Activated CD4-positive, alpha-beta T cell treated with anti-CD3 and anti-CD28 coated beads for 48 hours (primary cell): ENCODE measurements at places on chromosomes 11 and 22.

DNA sequence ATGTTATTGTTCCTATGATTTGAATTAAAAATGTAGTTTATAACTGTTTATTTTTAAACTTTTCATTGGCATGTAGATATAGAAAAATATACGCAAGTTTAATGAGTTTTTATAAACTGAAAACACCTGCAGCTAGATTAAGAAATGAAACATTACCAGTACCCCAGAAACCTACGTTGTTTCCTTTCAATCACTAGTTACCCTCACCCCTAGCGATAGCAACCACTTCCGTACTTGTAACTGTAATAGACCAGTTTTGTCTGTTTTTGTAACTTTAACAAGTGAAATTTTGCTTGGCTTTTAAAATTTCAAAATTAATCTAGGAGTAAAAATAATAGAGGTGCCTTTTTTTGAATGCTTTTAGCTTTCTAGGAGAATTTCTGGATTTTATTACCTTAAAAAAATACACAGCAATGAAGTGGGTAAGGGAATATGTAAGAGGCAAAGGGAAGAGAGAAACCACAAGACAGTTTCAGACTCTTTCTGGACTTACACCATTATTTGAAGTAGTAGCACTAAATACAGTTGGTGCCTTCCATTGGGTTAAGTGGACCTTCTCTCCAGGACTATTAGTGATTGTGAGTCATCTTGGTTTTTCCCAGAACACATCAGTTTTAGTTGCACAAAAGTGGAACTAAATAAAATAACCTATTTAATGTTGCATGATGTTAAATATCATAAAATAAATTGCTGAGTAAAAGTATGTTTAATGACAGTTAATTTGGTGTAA is 18.7 kb upstream of the NAT10 start:
- no peak for DNase-seq

GRCh38 chr11:27902981-27903624 is 202.8 kb upstream of the BDNF start:
- DNase-seq = no peak

DNA sequence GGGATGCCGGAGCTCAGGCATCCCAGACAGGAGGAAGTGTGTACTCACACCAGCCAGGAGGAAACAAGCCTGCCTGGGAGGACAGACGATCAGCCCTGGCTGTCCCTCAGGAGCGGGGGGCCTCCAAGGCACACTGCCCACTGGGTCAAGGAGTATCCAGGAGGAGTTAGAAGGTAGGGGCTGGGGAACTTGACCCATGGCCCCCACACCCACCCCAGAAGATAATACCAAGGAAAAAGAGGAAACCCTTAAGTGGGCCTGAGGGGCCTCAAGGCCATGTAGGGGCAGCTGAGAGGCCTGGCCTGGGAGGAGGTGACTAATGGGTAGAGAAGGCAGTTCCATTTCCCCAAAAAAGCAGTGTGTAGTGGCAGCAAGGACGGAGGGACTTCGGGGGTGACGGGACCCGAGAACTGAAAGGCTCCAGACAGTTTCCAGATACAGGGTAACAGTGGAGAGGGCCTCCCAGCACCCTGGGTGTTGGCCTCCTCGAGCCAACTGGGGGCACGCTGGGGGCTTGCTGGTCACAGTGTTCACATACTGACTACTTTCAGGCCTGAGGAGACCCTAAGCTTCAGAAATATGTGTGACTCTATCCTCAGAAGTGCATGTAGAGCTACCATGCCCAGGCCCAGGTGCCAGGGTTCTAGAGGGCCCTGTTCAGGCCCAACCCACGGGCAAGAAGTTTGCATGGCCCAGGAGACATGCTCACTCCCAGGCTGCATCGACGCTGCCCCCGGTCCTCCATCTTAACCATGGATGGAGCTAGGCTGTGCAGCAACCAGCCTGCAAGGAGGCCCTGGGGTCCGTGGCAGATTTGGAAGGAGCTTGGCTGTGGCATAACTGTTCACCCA is 75.7 kb upstream of the PITPNB start:
- no peak for DNase-seq

- no peak for DNase-seq
Measured at GRCh38 chr11:2737866-2738265, 38.1 kb upstream of the KCNQ1OT1 start.

GRCh38 chr22:37241351-37242142 is 2.5 kb downstream of the RAC2 start:
- DNase-seq = peak; percentile 68

DNA sequence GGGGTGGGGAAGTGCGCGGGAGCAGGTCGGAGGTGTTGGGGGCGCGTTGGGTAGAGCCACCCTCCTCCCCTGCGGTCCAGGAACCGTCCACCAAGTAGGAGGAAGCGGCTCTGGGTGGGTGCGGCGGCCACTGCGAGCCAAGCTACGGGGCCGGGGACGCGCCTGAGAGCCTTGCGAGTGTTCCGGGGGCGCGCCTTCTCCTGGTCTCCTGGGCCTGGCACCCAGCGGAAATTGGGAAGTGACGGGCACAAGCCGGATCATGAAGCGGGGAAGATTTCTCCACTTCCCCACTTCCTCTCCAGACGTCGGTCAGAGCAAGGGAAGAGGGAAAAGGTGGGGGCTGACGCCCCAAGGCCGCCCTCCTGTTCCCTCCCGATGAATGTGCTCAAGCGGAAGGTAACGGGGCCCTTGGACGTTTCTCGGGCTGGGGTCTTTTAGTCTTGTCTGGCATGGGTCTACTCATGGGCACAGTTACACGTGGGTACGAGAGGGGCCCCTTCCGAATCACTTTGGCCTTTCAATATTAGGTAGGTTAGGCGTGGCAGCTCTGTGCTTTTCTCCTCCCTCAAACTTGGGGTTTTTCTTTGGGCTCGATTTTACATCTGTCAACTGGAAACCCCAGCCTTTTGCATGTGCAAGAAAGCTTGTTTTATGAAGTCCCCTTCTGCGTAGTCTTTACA is 865 bp downstream of the RBM14 start:
- DNase-seq = no peak

DNA sequence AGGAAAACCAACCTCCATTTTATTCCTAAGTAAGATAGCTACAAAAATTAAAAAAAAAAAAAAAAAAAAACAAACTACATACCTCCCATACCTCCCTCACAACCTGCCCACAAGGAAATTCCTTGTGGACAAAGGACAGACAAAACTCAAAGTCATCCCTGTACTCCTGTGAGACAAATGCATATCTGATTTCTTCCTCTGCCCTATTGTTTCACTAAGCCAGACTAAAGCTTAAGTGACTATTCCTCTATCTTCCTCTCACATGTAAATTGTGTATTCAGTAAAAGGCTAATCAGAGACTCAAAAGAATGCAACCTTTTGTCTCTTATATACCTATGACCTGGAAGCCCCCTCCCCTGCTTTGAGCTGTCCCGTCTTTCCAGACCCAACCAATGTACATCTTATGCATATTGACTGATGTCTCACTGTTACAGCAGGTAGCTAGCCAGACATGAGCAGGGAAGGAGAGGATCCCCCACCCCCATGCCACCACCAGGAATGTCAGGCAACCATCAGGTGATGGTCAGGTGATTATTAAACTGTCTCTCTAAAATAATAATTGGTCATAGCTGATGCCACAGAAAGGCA is 289.4 kb downstream of the SBF2 start:
- no peak for DNase-seq

DNA sequence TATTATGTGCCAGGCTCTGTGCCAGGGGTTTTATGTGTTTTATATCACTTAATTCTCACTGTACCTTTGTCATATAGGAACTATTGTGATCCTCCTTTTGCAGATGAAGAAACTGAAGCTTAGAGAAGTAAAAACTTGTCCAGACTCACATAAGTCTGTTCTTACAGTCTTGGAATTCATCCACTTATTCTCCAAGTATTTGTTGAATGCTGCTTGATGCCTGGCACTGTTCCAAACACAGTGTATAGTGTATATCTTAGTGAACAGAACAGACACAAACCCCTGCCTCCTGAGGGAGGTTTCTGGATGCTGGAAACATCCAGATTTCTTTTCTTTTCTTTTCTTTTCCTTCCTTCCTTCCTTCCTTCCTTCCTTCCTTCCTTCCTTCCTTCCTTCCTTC is 29.0 kb upstream of the FGF3 start:
- DNase-seq = no peak

DNA sequence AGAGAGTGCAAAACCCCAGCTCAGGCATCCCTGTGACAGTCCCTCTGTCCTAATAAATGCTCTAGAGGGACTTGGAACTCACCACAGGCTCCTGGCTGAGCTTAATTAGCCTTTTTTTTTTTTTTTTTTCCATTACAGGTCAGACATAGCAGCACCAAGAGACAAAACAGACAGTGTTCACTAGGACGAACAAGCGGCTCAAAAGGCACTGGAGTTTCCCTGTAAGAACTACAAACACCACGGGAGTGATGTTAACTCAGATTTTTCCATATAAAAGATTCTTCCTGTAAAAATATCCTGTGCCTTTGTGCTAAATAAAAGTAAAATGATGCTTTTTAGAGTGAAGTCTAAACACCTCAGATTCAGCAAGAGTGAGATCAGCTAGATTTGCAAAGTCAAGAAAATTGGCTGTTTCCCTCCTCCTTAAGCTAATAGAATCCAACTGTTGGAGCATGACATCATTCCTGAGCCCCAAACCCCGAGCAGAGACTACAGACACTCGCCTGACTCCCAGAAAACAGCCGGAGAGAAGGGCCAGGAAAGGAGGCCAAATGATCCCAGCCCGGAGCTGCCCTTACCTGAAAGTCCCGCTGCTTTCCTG is 101.0 kb upstream of the AKIP1 start:
- no peak for DNase-seq

DNA sequence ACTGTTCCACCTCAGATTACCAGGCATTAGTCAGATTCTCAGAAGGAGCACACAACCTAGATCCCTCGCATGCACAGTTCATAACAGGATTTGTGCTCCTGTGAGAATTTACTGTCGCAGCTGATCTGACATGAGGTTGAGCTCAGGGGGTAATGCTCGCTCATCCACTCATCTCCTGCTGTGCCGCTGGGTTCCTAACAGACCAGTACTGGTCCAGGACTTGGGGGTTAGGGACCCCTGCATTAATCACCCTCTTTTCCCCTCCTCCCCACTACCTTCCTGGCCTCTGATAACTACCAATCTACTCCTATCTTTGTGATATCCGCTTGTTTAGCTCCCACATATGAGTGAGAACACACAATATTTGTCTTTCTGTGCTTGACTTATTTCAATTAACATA is 83.5 kb upstream of the FSHB start:
- DNase-seq = no peak

- no peak for DNase-seq
Measured at GRCh38 chr11:4826425-4826824, 5.3 kb downstream of the OR51F2 start.

DNA sequence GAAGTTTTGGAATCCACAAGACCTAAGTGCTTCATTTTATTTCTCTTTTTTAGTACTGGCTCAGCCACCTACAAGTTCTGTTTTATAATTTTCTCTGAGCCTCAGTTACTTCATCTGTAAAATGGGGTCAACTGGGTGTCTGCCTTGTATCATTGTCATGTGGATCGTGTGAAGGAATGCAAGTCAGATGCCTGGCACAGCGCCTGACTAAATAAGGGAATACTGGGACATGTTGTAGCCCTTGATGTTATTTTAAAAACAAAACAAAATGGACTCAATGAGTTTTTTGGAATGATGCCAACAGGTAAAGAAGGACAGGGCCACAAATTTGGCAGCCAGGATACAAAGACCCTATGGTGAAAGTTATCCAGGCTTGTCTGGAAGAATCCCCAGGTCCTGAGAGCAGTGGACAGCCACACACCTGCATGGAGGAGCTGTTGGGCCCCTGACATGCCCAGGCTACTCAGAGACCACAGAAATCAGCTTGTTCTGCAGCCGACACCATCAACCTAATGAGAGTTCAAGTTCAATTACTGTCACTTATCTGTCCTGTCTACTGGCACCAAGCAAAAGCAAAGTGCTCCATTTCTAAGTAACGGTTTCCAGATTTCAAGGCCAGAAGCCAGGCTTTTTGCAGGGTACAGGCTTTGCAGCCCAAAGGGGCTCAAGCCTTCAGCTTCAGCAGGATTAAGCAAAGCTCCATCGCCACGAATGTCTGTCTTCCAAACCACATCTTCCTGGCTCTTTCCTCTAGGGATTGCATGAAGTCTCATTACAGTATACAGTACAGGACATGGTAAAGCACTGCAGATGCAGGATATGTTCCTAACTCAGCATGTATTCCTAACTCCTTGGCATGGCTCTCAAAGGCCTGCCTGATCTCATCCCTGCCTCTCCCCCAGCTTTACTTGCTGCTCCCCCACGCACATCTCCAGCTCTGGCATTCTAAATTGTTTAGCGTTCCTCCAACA is 18.4 kb downstream of the DKK3 start:
- DNase-seq = no peak

- DNase-seq = no peak
Measured at GRCh38 chr11:420054-420910, 5.5 kb upstream of the SIGIRR start.
